ENCODE measurements at places on chromosomes 12 and 14. TPM values are rescaled to one million over a fixed set of nuclear protein-coding genes. Genes with fewer than 3 reads are reported as not detected.

Gene RPGRIP1
- total RNA-seq: 0.80 TPM

- DNase-seq: no peak
- no peaks in the 10 kb centered on the region for H3K4me1 ChIP-seq
- H3K27me3 ChIP-seq: peaks cover 7% of the 10 kb centered on the region
- H3K4me3 ChIP-seq: no peak overlapping the region
- no peaks in the 10 kb centered on the region for H3K36me3 ChIP-seq
These were observed 1218.9 kb upstream of the TMEM132C start for GRCh38 chr12:127048057-127048456.

GRCh38 chr12:10896854-10897253 is 12.5 kb downstream of the TAS2R13 start:
- no peak for DNase-seq
- H3K36me3 ChIP-seq: no peaks in the 10 kb centered on the region
- no peak overlapping the region for H3K27ac ChIP-seq
- H3K27me3 ChIP-seq: no peaks in the 10 kb centered on the region

DNA sequence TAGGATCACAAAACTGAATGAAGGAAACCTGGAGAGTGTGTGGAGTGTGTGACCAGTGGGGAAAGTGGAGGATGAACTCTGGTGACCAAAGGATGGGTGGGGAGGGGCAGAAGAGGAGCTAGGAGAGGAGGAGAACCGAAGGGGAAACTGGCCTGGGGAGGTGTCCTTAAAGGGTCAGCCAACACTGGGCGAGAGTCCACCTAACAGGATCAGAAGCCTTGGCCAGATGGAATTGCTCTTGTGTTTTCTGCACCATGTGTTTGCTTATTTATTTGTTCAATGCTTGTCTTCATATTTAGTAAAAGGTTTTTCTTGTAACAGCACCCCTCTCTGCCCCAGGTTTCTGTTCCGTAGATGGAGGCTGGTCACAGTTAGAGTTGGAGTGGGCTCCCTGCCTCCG is 34.5 kb upstream of the ATP23 start:
- H3K27me3 ChIP-seq: no peaks in the 10 kb centered on the region
- no peak for DNase-seq
- no peak overlapping the region for H3K4me3 ChIP-seq
- H3K36me3 ChIP-seq: no peaks in the 10 kb centered on the region
- peaks cover 11% of the 10 kb centered on the region for H3K4me1 ChIP-seq

DNA sequence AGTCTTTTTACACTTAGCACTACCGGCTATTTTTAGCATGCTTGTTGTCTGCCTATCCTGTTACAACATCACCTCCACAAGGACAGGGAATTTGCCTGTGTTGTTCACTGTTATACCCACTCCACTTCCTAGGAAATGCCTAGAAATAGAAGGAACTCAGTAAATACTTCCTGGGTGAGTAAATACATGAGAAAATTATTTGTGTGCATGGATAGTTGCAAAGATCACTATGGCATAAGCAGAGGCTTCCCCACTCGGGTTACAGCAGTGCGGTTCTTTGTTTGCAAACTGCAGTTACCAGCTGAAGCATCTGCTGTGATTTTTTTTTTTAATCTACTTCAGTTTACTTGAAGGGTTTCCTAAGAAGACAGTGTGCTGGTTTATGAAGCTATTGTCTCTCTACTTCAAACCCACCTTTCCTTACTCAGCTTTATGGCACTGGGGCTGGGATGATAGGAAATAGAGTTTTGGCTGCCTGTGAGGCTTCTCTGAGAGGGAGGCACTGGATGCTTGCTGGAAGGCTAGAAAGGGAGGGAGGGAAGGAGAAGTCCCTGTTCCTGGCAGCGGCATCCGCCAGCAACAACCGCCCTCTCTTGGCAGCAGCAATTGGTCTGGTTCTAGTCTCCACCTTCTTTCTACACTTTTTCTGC is 29.0 kb downstream of the PDE6H start:
- H3K4me1 ChIP-seq: no peaks in the 10 kb centered on the region
- H3K4me3 ChIP-seq: no peak overlapping the region
- DNase-seq: peak; percentile 73
- H3K36me3 ChIP-seq: no peaks in the 10 kb centered on the region
- no peaks in the 10 kb centered on the region for H3K27me3 ChIP-seq

DNA sequence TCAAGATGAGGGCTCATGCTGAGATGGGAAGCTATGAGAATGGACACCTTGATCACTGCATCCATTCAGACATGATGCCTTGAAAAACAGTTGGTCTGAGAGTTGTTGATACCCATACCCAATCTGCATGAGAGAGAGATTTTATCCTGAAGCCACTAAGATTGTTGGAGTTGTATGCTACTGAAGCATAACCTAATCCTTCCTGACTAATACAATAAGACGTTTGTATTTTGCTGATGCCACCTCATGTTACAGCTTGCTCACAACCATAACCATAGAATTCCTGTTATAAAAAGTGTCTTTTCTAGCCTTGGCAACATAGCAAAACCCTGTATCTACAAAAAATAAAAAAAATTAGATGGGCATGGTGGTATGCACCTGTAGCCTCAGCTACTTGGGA is 12.7 kb upstream of the SERPINA1 start:
- no peaks in the 10 kb centered on the region for H3K36me3 ChIP-seq
- H3K4me1 ChIP-seq: no peaks in the 10 kb centered on the region
- H3K27ac ChIP-seq: no peak overlapping the region

GRCh38 chr12:41045509-41045908 is 142.6 kb upstream of the PDZRN4 start:
- no peaks in the 10 kb centered on the region for H3K36me3 ChIP-seq
- no peak overlapping the region for H3K4me3 ChIP-seq
- DNase-seq: no peak
- H3K27me3 ChIP-seq: no peaks in the 10 kb centered on the region

- no peak for DNase-seq
- no peaks in the 10 kb centered on the region for H3K4me1 ChIP-seq
- no peak overlapping the region for H3K4me3 ChIP-seq
- H3K27me3 ChIP-seq: no peaks in the 10 kb centered on the region
These were observed 48.6 kb downstream of the HSPB8 start for GRCh38 chr12:119227292-119227691.

- H3K27me3 ChIP-seq: no peaks in the 10 kb centered on the region
- peak; percentile 94 for DNase-seq
- H3K4me1 ChIP-seq: no peaks in the 10 kb centered on the region
These were observed 35.3 kb downstream of the MAP1LC3B2 start for GRCh38 chr12:116594325-116595038.

- H3K27me3 ChIP-seq: no peaks in the 10 kb centered on the region
- H3K4me3 ChIP-seq: no peak overlapping the region
- H3K27ac ChIP-seq: no peak overlapping the region
- DNase-seq: no peak
- H3K4me1 ChIP-seq: no peaks in the 10 kb centered on the region
These were observed 66.9 kb downstream of the METTL25 start for GRCh38 chr12:82425241-82425640.

DNA sequence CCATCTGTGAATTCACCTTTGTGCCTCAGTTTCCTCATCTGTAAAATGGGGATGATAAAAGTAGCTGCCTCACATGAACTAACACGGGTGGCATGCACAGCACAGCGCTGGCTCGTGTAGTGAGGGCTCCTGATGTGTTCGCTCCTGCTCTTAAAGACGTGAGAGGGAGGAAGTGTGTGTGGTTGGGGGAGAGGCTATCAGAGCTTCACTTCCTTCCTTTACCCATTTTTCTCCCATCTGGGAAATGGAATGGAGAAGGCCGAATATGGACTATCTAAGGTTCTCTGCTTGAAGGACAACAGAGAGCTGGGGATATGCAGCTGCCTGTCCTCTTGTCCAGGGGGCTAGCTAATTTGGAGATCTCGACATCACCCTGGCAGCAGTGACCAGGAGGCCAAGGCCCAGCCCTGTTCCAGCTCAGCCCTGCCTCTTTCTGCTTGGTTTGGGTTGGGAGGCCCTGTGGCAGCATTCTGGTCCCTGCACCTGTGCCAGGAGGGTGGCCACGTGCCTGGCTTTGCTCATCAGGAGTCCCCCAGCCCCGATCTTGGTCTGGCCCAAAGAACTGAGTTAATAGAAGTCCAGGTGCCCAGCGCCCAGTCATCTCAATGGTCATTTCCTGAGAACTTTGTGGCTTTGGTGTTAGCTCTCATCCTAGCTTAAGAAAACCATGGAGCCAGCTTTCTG is 44.5 kb upstream of the ESRRB start:
- peaks cover 60% of the 10 kb centered on the region for H3K27me3 ChIP-seq
- no peaks in the 10 kb centered on the region for H3K36me3 ChIP-seq
- H3K27ac ChIP-seq: no peak overlapping the region
- H3K4me1 ChIP-seq: no peaks in the 10 kb centered on the region

DNA sequence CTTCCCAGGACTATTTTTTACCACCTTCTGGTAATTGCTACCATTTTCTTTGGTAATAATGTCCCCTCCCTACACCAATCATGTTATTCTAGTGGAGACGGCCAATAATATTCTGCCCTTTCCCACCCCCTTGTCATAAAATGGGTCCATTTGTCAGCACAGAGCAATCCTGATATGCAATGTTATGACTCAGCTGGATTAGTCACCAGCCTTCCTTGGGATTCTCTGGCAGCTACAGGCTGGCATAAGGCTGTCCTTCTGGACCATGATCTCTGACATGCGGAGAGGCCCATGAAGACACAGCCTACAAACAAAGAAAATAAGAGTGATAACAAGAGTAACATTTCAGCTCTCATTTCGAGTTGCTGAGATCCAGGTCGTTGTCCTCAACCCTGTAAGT is 222.0 kb upstream of the CPNE8 start:
- H3K4me1 ChIP-seq: no peaks in the 10 kb centered on the region
- no peaks in the 10 kb centered on the region for H3K36me3 ChIP-seq
- H3K27ac ChIP-seq: no peak overlapping the region
- no peak overlapping the region for H3K4me3 ChIP-seq
- H3K27me3 ChIP-seq: no peaks in the 10 kb centered on the region
- DNase-seq: no peak

- peak overlapping the region; percentile 51 for H3K27ac ChIP-seq
- H3K4me3 ChIP-seq: peak overlapping the region; percentile 78
- H3K4me1 ChIP-seq: peaks cover 14% of the 10 kb centered on the region
- peak; percentile 83 for DNase-seq
- no peaks in the 10 kb centered on the region for H3K36me3 ChIP-seq
- H3K27me3 ChIP-seq: peaks cover 4% of the 10 kb centered on the region
These were observed 3.2 kb downstream of the USP44 start for GRCh38 chr12:95548056-95548538.

Gene OR4Q3
- total RNA-seq: not detected

GRCh38 chr12:95970905-95971304 is 25.2 kb downstream of the HAL start:
- H3K27me3 ChIP-seq: no peaks in the 10 kb centered on the region
- no peaks in the 10 kb centered on the region for H3K36me3 ChIP-seq
- no peak overlapping the region for H3K4me3 ChIP-seq
- H3K4me1 ChIP-seq: no peaks in the 10 kb centered on the region
- no peak overlapping the region for H3K27ac ChIP-seq

GRCh38 chr14:56587701-56588100 is 8.1 kb downstream of the TMEM260 start:
- no peak for DNase-seq
- H3K27me3 ChIP-seq: no peaks in the 10 kb centered on the region
- H3K27ac ChIP-seq: no peak overlapping the region
- H3K4me3 ChIP-seq: no peak overlapping the region
- peaks cover 7% of the 10 kb centered on the region for H3K36me3 ChIP-seq
- H3K4me1 ChIP-seq: peaks cover under 1% of the 10 kb centered on the region

DNA sequence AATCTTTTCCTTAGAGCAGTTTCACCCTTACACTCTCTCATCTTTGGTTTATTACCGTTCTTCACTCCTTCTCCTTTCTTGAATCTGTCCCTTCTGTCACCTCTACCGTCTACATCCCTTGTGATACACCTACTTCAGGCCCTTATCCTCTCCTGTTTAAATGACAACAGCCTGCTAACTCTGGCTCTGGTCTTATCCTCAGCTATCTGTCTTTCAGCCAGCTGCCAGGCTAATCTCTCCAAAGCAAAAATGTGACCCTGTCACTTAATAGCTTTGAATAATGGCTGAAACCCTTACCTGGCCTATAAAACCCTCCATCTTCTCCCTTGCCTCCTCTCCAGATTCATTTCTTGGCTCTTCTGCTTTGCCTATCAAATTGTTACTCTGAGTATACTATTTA is 32.3 kb downstream of the BEST3 start:
- no peak for DNase-seq
- no peaks in the 10 kb centered on the region for H3K27me3 ChIP-seq
- no peak overlapping the region for H3K27ac ChIP-seq
- no peaks in the 10 kb centered on the region for H3K4me1 ChIP-seq
- no peaks in the 10 kb centered on the region for H3K36me3 ChIP-seq

GRCh38 chr12:52870361-52871290 is 21.8 kb upstream of the KRT78 start:
- H3K4me1 ChIP-seq: peaks cover 39% of the 10 kb centered on the region
- DNase-seq: peak; percentile 86
- no peaks in the 10 kb centered on the region for H3K27me3 ChIP-seq
- no peak overlapping the region for H3K27ac ChIP-seq
- no peaks in the 10 kb centered on the region for H3K36me3 ChIP-seq

DNA sequence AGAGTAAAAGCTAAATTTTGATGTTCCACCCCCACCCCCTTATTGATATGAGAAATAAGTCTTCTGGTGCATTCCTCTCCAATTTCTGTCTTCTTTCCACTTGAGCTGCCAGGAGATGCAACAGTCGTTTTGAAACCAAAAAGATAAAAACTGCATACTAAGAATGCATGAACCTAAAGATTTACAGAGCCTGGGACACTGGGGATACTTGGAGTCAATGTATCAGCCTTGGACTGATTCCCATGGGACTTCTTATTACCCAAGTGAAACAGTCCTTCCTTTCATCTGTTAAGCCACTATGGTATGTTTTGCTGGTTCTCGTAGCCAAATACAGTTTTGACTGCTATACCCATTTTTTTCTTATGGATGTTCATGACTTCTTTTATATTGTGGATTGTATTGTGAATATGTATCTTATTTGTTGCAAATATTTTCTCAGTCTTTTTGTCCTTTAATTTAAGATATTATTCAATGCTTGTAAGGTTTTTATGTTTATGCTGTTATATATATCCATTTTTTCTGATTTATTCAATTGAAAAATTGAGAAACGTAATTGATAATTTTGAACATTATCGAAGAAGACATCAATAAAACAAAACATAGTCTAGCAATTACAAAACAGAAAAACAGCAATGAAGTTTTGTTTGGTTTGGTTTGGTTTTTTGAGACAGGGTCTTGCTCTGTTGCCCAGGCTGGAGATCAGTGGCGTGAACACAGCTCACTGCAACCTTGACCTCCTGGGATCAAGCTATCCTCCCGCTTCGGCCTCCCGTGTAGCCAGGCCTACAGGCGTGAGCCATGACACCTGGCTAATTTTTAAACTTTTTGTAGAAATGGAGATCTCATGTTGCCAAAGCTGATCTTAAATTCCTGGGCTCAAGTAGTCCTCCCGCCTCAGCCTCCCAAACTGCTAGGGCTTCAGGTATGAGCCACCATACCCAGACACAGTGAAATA is 85.4 kb upstream of the ETV6 start:
- no peak for DNase-seq
- H3K36me3 ChIP-seq: no peaks in the 10 kb centered on the region
- no peak overlapping the region for H3K4me3 ChIP-seq
- no peaks in the 10 kb centered on the region for H3K27me3 ChIP-seq
- H3K4me1 ChIP-seq: no peaks in the 10 kb centered on the region
- no peak overlapping the region for H3K27ac ChIP-seq

GRCh38 chr14:90354551-90355298 is 23.0 kb upstream of the NRDE2 start:
- no peaks in the 10 kb centered on the region for H3K4me1 ChIP-seq
- no peaks in the 10 kb centered on the region for H3K27me3 ChIP-seq
- no peaks in the 10 kb centered on the region for H3K36me3 ChIP-seq
- no peak overlapping the region for H3K4me3 ChIP-seq

Gene VCPKMT
- 11.8 TPM for total RNA-seq
